ENCODE measurements at places on chromosomes 11 and 22.

- DNase-seq: no peak
These were observed 25.8 kb upstream of the WNT11 start for GRCh38 chr11:76232026-76232665.

GRCh38 chr11:42976636-42977217, 335.1 kb upstream of the API5 start:
- no peak for DNase-seq

DNA sequence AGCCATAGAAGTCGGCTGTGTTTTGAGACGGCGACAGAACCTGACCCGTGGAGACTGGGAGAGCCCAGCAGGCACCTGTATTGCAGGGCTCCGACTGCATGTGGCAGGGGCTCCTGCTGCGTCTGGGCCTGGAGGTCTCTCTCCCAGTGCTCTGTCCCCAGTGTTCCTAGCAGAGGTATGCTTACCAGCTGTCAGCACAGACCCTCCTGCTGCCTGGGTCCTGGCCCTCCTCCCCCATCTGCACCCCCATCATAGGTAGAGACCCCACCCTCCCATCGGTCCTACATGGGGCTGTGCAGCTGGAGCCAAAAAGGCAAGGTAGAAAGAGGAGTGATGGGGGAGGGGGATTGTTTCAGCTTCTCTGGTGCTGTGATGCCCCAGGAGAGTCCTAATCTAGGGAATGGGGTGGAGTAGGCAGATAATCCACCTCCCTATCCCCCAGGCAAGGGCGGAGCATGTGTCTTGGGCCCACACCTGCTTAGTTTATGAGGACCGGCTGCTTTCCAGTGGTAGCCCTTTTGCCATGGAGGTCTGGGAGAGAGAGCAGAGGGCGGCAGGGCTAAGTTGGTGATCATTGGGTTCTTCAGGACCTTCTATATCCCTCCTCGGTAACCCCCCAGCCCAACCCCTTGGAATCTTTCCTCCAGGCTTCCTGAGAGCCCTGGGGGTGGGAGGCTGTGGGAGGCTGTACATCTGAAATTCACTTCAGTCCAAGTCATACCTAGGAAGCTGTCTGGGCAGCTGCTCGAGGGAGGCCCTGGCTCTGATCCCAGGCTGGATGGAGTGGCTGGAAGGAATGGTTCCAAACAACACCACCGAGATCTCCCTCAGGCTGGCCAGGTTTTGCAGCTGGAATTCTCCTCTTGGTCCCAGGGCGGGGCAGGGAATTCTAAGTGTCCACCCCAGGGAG, 5.3 kb downstream of the SLC7A4 start:
- DNase-seq: no peak

GRCh38 chr11:19646308-19646707, 66.3 kb upstream of the NAV2 start:
- no peak for DNase-seq
